Activated CD8-positive, alpha-beta memory T cell treated with anti-CD3 and anti-CD28 coated beads, Interleukin-2, amount 10 ng/mL, durations not matched to agents 7 days and 5 days (primary cell): ENCODE measurements at places on chromosomes 6 and 20. TPM values are rescaled to one million over a fixed set of nuclear protein-coding genes. Genes with fewer than 3 reads are reported as not detected.
A peak's percentile ranks its signal among the peaks of the same experiment; 100 is the strongest.

DNA sequence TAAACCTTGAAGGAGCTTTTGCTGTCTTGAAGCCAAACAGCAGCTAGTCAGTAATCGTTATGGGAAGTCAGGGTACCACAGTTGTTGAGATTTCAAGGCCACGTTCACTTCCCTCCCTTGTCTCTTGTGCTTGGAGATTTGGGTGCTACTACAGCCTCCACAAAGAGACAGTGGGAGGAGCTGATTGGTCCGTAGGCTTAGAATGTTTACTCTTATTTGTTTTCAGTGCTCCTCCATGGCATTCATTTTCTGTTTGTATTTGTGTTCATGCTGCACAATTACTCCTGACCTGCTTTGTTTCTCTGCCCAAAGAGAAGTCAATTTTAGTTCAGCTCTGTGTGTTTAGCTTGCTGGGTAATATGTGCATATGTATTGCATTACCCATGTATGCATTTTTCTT lies 147.7 kb downstream of the PRL start:
- no peak for DNase-seq

GRCh38 chr20:61350500-61351250 lies 98.6 kb downstream of the CDH4 start:
- DNase-seq: no peak

Gene OXT
- not detected for total RNA-seq

GRCh38 chr20:19407196-19407595 lies 194.8 kb downstream of the SLC24A3 start:
- DNase-seq: no peak

DNA sequence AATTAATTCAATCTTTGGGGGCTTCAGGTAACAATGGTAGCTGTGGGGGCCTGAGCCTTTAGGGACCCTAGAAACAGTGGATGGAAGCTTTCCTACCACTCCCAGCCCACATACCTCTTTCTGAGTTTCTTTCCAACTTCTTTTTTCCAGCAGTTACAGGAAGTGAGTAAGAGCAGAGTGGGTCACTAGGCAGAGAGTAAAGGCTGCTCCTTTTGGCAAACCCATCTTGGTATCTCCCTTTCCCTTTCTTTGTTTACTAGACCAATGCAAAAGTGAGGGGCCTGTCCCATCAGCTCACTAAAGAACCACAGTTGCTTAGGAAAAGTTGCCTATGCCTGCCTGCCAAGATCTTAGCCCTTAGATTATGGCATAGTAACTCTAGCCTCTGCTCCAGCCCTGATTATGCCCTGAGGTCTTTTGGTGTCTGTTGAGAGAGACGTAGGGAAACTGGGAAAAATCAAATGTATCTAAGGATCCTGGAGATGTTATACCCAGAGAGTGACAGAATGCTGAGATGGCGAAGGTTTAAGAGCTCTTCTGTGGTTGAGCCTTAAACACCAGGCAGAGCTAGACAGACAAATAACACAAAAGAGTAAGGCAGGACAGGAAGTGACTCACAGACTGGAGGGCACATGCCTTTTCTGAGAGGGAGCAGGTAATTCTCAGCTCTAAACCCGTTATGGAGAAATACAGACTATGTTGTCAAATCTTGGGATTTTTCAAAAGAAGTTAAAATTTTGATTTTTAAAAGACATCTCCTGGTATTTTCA lies 31.3 kb downstream of the TRMT6 start:
- no peak for DNase-seq

DNA sequence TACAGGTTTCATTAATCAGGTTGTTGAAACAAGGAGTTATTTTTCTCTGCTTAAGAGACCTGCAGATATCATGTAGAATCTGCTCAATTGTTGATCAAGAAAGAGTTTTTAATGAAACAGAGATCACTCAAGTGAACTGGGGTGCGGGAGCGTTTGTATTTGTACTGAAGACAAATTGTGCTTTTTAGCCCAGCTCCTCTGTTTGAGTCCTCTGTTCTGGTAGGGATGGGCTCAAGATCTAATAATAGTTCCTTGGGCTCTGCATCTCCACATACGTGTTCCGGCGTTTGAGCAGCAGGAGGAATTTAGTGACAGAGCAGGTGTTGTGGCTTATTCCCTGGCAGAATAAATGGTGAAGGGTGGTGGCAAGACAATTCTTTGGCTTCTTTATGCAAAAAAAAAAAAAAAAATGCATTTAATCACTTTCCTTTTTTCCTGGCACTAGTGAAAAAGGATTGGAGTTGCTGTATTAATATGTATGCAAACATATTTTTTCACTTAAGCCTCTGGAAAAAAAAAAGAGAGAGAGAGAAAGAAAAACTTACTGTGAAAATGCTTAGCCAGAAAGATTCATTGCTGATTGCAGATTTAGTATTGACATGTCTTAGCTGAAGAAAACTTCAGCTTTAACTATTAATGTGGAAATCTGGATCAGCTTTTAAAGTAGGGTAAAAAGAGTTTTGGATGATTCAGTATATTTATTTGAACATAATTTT lies 4.0 kb downstream of the CITED2 start:
- no peak for DNase-seq

DNA sequence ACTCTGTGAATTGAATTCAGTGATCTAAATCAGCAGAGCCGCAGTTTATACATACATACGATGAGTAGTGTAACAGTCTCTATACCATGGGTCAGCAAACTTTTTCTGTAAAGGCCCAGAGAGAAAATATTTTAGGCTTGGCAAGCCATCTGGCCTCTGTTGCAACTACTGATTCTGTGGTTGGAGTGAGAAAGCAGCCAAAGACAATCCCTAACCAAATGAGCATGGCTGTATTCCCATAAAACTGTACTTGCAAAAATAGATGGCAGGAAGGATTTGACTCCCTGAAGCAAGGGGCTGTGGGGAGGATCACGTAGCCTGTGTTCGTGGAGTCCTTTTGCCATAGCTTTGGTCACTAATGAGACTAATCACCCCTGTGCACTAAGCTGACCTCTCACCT lies 17.9 kb upstream of the MOCS1 start:
- no peak for DNase-seq

DNA sequence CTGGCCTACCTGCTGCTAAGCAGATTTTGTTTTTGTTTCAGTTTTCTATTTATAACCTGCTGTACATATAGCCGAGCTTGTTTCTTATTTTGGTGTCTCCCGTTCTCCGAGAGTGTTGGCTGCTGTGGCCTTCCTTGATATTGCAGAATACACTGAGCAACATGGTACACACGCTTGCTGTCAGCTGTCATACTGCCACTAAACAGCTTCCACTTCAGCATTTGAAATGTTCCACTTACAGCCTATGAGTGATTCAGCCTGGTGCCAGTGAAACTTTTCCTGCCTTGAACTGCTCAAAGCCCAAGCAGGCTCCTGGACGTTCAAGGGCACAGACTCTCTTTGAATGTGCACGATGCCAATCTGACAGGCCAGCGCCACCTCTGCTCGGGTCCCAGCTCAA lies 87.1 kb downstream of the PSMG4 start:
- DNase-seq: no peak

- DNase-seq: no peak
Observed at GRCh38 chr6:129817332-129817731, 43.8 kb downstream of the TMEM244 start.

DNA sequence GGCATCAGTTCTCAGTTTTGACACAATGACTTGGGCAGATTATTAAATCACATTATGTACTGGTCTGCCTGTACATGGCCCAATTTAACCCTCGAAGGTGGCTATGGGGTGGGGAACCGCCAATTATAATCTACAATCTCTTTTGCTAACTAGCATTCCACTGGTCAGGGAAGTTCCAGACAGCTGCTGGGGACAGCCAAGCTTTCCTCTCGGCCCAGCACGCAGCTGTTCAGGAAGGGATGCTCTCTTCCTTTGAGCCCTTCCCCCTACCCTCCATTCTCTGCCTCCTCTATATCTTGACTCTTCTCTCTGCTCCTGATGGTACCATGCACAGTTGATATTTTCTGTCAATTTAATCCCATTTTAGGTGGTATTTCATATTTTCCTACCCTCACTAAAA lies 233.5 kb upstream of the AGPAT4 start:
- DNase-seq: no peak

GRCh38 chr20:42836339-42836738 lies 353.4 kb downstream of the PTPRT start:
- DNase-seq: no peak

GRCh38 chr20:49951151-49951550 lies 15.0 kb downstream of the RNF114 start:
- DNase-seq: no peak

DNA sequence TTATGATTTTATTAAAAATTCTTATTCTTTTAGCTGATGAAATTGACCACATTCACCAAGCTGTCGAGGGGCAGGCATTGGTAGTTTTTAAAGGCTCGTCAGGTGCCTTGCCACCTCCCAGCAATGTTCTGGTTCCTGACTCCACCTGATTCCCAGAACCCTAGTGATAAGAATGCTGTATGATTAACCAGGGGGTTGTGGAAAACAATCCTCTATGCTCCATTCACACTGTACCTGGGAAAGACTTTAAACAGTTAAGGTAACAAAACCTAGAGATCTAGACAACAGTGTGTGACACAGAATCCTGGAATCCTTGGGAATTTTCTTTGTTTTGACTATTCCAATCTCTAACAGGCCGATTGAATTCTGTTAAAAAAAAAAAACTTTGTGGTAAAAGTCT lies 165.7 kb upstream of the OLIG3 start:
- DNase-seq: no peak

DNA sequence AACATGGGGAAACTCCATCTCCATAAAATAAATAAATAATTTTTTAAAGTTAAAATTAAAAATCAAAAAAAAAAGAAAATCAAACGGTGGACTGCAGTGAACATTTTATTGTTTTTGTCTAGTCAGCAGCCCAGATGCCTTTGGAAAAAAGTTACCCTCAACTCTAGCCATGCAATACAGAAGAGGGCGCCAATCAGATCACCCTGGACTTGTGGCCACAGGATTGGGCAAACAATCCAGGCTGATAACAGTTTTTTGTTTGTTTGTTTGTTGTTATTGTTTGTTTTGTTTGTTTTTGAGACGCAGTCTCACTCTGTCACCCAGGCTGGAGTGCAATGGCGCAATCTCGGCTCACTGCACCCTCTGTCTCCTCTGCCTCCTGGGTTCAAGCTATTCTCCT lies 30.5 kb upstream of the NELFCD start:
- no peak for DNase-seq

Gene NRSN1
- total RNA-seq: not detected

Gene CST7
- total RNA-seq: 177 TPM

DNA sequence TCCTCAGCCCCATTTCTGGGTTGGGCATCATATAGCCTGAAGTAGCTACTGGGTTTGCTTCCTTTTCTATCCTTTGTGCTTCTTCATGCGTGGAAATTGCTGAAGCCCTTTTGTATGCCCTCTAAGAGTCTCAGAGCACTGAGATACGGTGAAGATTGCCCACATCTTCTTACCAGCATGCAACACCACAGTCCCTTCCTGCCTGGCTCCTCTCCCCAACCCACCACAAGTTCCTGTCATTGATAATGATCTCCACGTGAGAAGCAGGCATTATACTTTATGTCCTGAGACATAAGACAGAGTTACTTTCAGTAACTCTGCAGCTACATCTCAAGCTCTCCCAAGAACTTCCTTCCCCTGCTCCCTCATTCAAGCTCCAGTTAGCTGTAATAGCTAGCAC lies 15.8 kb upstream of the PLCB4 start:
- DNase-seq: no peak

- DNase-seq: no peak
Observed at GRCh38 chr6:84667252-84668213, 96.9 kb downstream of the TBX18 start.

Gene ZC3H12D
- 37.5 TPM for total RNA-seq

GRCh38 chr6:73169111-73169510 lies 56.2 kb downstream of the KHDC1L start:
- no peak for DNase-seq

Gene VARS2
- total RNA-seq: 46.6 TPM

GRCh38 chr6:36698871-36699271 lies 1.2 kb downstream of the RAB44 start:
- no peak for DNase-seq

DNA sequence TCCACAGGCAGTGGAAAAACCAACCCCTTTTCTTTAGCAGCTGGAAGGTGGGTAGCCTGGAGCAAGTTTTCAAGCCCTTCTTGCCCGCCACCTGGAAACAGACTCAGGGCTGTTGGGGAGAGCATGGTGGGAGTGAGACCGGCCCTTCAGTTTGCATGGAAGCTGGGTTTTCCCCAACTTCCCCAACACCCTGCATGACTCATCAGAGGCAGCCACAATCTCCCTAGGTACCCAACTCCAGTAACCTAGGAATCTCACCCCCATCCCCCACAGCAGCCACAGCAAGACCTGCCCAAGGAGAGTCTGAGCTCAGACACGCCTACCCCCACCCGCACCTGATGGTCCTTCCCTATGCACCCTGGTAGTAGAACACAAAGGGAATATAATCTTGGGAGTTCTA lies 86.3 kb upstream of the IRAK1BP1 start:
- no peak for DNase-seq

GRCh38 chr20:347317-347639 lies 367 bp downstream of the NRSN2 start:
- no peak for DNase-seq

DNA sequence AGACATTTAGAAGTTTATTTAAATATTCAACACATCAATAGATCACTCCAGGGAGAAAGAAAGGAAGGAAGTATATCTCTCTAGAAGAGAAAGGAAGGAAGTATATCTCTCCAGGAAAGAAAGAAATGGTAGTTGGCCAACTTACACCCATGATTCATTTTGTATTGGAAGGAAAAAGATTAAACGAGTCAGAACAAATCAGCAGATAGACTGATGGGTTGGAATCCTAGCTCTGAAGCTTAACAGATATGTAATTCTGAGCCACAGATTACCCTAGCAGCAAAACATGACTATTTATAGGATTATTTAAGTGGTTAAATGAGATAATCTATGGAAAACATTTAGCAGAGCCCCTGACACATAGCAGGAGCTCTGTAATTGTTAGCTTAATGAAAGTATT lies 27.1 kb downstream of the COL12A1 start:
- no peak for DNase-seq

DNA sequence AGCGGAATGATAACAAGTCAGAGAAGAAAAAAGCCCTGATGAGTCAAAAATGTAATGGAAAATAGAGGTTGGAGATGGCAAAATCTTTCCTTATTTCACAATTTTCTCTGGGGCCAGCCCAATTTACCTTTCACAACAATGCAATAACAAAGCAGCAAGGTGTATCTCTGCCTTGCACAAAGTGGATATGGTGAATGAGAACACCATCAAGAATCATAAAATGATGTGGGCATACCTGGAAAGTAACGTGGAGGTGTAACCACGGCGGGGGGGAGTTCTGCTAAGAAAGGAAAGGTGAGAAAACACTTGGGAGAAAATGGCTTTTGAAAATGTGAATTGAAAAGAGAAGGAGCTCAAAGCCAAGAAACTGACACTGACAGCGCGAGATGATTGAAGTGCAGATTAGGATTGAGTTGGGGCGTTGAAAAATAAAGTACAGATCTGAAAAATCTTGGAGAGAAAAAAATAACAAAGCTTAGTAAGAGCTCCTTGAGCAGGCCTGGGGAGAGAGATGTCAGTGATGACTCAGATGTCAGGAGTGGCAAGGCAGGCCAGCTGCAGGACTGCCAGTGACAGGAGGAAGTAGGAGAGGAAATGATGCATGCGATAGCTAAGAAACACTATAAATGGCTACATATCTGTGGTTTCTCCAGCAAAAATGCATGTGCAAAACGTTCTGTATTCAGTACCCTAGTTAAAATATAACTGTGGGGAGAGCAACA lies 26.2 kb downstream of the ARHGAP18 start:
- DNase-seq: peak; percentile 84
